Skin of body (tissue), 3 donors: ENCODE measurements at places on chromosomes 6 and 20.

DNA sequence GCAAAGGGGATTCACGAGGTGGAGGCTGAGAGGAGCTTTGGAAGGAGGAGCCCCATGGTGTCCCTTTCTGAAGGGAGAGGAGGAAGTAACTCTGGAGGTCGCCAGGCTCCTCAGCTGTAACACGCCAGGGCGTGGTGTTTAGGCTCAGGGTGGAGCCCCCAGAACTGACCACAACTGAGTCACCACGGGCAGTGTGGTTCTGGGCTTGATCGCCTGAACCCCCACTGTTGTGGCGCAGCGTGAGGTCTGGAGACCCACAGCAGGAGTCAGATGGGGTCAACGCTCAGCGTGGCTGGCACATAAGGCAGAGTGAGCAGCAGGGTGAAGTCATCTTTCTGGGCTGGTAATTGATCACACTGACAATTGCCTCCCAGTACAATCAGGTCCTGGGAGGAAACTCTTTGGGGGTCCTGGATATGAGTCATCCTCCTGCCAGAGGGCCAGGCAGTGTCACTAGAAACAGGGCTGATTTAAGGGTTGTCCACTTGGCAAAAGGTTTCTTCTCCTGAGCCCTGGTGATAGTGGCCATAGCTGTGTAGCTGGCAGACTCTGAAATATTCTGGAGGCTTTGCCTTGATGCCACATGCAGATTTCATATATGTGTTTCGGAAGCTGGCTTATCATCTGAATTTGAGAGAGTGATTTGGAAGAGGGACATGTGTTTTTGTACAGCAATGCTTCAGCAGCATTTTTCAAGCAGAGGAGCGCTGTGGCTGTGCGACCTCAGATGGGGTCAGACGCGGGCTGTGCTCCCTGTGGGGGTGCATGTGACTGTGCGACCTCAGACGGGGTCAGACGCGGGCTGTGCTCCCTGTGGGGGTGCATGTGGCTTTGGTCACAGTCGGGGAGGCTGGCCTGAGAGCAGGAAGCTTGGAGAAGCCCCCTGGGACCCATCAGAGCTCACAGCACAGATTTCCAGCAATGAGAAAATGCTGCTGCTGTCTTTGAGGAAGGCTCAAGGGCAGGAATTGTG is 50.0 kb downstream of the SYNJ2 start:
- DNase-seq: peak; percentile 51

DNA sequence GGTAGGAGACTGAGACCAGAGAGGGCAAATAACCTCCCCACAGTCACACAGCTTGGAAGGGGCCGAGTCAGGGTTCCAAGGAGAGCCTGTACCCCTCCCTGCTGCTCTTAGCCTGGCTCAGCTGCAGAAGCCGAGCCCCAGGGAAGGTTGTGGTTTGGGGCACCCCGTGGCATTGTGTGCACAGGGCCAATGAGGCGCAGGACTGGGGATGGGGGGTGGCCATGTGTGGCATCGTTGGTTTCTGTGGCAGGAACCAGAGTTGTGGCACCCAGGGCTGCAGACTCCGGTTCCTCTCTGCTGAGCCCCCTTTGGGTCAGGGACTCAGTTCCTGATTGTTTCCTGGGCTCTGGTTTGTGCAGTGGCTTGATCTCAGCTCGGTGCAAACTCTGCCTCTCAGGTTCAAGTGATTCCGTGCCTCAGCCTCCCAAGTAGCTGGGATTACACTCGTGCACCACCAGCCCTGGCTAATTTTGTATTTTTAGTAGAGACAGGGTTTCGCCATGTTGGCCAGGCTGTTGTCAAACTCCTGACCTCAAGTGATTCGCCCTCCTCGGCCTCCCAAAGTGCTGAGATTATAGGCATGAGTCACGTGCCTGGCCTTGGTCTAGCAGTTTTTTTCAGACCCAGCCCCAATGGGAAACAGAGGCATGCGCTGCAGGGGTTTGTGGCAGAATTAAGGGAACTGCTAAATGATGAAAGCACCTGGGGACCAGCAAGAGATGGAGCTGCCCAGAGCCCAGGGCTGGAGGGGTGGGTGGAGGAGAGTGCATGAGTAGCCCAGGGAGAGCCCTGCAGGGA is 221.0 kb upstream of the SULF2 start:
- no peak for DNase-seq

DNA sequence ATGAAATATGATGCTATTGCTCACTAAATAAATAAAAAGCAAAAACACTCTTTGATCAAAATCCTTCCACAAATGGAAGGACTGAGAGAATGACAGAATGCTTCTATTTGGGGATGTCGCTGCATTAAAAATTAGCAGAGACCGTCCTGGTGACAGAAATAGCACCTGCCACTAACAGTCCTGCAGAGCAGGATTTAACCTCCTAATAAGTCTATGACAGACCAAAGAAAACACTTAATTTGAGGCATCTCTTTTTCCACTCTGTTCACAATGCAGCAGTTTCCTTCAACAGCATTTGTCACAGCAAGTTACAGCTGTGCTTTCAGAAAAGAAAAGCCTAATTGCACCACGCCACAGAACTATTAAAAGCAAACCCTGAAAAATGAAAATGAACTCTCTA is 140.6 kb upstream of the BEND6 start:
- no peak for DNase-seq

DNA sequence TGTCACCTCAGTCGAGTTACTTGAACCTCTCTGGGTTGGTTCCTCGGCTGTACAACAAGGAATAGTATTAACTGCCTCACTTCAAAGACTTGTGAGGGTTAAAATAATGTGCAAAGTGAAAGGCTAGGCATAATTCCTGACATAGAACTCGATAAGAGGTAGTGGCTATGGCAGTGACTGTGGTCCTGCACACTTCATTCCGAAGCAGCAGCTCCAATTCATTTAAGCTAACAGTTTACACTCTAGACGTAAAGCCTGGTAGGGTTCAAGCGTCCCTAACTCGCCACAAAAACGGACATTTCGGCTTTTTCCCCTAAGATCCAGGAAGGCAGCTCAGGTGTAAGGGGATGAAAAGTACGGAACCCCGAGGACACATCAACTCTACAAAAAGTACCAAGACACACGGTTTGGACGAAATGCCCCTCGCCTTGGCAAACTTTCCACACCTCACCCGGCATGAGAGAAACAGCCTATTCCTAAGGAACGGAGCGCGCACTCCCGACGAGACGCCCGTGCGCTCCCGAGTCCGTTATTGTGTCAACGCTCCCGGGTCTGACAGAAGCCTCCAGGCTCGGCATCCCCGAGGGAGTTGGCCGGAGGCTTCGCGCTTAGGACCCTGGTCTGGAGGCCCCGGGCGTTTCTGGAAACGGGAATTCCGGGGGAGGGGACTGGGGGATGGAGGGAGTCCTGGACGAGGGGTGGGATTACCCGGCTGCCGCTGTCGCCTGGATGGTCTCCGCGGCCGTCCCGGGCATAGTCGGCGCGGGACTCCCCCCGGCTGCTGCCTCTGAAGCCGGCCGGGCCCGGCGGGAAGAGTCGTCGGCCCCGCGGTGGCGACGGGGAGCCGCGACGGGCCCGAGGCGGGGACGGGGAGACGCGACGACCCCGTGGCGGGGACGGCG is 937 bp downstream of the ZNF318 start:
- no peak for DNase-seq

DNA sequence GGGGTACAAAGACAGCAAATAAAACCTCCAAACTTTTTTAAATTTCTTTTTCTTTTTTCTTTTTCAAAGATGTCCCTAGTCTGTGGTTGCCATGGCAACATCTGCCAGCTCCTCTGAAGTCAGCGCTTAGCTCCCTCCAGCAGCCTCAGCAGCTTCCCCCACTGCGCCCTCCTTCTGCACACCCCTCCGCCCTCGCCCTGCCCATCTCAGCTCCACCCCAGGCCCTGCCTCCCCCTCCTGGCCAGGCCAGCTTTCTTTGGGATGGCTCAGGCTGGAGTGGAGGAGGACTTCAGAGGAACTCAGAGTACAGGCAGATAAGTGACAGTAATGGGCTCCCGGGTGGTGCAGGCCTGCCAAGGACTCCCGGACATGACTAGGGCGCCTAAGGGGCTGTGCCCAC is 104.6 kb downstream of the LRFN2 start:
- no peak for DNase-seq

DNA sequence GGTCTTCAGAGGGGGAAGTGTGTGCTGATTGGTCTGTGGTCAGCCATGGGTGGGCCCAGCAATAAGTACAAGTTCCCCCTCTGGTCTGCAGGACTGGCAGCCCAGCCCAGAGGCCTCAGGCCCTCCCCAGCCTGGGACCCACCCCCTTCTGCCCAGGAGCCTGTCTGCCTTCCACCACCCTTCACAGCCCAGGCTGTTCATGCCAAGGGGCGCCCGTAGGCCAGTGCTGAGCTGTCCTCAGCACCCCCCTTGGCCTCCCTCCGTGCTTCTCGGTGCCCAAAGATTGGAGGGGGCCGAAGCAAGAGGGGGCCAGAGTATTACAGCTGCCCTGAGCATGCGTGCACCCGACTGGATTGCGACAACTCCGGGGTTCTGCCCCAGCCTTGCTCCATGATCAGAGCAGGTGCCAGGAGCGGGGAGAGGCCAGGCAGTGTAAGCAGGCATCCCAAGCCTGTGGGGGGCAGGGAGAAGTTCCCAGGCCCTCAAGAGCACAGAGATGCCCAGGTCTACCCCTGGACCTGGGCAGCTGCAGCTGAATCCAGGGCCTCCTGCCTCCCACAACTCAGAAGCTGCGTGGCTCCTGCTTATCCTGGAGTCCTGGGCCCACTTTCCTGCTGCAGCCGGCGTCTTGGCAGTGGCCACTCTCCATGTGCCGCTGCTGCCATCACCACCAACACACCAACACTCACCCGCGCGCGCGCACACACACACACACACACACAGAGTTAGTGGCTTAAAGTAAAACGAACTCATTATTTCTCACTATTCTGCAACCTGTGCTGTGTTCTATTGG is 33.3 kb downstream of the CST9L start:
- no peak for DNase-seq

- no peak for DNase-seq
These were observed 65.9 kb upstream of the DDR1 start for GRCh38 chr6:30818391-30818841.

GRCh38 chr6:29872791-29873190 is 45.2 kb downstream of the HLA-G start:
- DNase-seq: no peak

DNA sequence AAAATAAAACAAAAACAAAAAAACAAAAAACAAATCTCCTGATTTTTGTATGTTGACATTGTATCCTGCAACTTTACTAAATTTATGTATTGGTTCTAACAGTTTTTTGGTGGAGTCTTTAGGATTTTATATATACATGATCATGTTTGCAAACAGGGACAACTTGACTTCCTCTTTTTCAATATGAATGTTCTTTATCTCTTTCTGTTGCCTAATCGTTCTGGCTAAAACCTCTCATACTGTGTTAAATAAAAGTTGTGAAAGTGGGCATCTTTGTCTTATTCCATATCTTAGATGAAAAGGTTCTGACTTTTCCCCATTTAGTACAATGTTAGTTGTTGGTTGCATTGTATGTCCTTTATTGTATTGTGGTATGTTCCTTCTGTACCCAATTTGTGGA is 261.7 kb upstream of the NOX3 start:
- DNase-seq: no peak

DNA sequence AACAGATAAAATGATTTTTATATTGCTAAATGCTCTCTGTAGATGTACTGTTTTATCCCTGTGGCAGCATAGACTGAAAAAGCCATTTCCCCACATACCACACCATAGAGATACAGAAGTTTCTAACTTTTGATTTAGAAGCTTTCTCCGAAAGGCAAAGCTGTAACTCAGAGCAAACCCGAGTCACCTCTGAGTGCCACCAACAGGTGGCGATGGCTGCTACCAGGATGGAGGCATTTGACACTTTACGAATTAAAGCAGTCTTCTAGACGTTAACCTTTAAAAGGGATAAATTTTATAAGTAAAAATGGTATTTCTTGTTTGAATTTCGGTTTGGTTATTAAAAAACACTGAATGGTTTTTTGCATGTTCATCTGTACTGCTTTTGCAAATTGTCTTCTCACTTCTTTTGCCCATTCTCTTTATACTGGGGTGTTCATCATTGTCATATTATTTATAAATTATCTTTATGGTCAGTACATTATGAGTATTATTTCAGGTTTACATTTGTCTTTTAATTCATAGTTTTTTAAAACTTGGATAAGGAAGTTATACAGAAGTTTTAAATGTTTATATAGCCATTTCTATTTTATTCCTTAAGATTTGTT is 201.0 kb upstream of the CEP162 start:
- DNase-seq: peak; percentile 39

- peak; percentile 88 for DNase-seq
These were observed 45.4 kb downstream of the AKAP12 start for GRCh38 chr6:151285122-151285521.

GRCh38 chr20:63525971-63526370 is 5.4 kb downstream of the PPDPF start:
- no peak for DNase-seq

- DNase-seq: peak; percentile 4
These were observed 332.6 kb downstream of the ADGRB3 start for GRCh38 chr6:68967549-68968300.

- no peak for DNase-seq
These were observed 114.2 kb downstream of the SOX4 start for GRCh38 chr6:21707524-21708319.

DNA sequence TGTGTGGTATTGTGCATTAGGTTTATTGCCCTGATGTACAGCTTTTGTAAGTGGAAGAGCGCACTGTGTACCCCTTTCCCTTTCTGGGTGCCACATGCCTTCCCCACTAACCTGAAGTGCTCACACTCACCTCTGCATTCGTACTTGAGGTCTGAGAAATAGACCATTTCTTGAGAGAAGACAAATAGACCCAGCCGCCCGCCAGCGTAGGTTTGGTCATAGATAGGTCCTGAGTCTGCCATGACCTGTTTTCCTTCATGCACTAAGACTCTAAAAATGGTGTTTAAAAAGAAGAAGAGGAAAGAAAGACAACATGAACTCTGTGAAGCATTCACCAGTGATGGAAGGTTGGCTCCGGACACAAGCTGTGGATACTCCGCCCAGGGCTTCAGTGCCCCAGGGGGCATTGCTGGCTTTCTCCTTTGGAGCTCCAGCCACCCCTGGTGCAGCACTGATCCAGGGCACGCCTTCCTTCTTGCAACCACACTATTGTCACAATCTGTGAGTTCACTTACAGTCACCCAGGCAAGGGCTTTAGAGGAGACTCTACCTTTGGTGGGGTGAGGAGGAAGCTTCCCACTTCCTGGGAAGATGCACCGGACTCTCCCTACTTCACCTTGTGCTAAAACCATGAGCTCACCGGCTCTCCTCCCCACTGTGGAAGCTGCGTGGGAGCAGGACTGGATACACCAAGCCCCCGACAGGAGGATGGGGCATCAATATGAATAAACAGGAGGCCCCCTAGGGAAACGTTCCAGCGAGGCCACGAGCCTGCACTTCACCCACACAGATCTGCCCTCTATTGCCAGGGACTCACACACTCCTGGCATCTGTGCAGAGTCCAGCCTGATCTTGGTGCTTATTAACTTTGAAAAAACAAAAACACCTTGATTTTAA is 33.3 kb downstream of the THBS2 start:
- no peak for DNase-seq
